Mesenteric fat pad (tissue), 1 donor: ENCODE measurements at places on chromosomes 2 and 18. TPM values are rescaled to one million over a fixed set of nuclear protein-coding genes. Genes with fewer than 3 reads are reported as not detected.

GRCh38 chr2:8587251-8587791, 94.5 kb upstream of the ID2 start:
- peak; percentile 80 for DNase-seq

DNA sequence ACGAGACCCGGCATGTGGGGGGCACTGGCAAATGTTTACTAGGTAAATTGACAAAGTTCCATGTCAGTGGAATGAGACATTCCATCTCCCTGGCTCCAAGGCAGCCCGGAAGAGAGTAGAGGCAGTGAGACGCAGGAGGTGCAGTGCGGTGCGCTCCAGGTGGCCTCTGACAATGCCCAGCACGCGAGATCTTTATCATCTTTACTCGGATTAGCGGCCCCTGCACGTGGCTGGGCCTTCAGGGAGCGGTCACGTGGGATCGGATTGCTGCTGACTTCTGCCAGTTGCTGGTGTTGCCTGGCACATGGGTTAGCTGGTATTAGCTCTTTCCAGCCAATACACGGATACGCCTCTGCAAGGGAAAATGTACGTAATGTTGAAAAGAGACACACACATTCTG, 151.2 kb upstream of the ALKAL2 start:
- no peak for DNase-seq

DNA sequence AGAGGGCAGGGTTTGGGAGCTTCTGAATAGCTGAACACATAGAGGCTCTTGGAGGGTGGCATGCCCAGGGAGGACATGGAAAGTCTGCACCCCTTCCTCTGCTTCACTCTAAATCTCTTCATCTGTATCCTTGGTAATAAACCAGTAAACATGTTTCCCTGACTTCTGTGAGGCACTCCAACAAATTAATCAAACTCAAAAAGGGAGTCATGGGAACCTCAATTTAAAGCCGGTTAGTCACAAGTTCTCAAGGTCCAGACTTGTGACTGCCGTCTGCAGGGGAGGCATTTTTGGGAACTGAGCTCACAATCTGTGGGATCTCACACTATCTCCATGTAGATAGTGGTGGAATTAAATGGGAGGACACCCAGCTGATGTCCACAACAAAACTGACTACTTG, 33.1 kb upstream of the STON1 start:
- DNase-seq: no peak

DNA sequence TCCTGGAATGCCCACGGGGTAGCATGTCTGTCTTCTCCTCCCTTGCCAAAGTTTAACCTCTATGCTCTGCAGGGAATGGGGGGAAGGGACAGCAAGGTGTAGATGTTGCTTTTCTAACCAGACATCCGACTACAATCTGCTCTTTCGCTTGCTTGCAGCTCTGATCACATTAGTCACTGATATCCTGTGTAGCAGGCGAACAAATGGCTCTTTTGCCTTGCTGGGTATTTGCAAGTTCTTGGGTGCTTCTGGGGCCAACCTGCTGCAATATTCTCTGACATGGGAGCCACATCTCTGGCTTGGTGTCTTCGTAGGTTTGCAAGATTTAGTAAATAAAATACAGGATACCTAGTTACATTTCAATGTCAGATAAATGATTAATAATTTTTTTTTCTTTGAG, 190.0 kb downstream of the ASB1 start:
- no peak for DNase-seq

DNA sequence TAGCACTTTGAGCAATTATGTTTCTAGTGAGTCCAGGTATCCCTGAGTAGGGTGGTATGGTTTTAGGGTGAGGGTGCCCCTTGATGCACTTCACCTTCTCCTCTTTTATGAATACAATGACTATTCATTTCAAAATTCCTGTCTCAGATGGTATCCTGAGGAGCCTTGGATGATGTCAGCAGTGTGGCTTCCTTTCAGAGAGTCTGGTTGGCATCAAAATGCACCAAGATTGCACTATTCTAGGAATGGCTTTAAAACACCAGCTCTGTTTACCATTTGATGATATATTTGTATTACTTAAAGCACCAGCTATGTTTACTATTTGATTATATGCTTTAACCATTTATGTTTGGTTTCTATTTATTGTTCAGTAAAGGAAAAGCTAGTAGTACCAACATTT, 141.0 kb downstream of the FMNL2 start:
- no peak for DNase-seq

- DNase-seq: no peak
Measured at GRCh38 chr18:64519201-64519600, 370.3 kb upstream of the LINC00305 start.

- no peak for DNase-seq
Measured at GRCh38 chr18:53984021-53984420, 240.4 kb downstream of the MBD2 start.

DNA sequence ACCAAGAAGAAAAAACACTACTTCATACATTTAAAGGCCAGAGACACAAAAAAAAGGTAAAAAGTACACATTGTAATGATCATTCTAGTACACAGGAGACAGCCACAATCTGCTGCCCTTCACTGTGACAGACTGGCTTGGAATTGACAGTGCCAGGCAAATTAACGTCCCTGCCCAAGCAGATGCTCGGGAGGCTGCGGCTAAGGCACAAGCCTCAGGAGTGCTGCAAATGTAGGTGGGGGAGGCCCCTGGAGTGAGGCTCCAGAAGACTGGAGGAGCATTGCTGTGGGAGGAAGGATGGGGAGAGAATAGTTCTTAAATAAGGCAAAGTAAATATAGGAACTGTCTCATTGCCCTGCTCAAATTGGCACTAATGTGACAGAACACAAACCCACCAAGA, 18.6 kb downstream of the ERCC3 start:
- no peak for DNase-seq

DNA sequence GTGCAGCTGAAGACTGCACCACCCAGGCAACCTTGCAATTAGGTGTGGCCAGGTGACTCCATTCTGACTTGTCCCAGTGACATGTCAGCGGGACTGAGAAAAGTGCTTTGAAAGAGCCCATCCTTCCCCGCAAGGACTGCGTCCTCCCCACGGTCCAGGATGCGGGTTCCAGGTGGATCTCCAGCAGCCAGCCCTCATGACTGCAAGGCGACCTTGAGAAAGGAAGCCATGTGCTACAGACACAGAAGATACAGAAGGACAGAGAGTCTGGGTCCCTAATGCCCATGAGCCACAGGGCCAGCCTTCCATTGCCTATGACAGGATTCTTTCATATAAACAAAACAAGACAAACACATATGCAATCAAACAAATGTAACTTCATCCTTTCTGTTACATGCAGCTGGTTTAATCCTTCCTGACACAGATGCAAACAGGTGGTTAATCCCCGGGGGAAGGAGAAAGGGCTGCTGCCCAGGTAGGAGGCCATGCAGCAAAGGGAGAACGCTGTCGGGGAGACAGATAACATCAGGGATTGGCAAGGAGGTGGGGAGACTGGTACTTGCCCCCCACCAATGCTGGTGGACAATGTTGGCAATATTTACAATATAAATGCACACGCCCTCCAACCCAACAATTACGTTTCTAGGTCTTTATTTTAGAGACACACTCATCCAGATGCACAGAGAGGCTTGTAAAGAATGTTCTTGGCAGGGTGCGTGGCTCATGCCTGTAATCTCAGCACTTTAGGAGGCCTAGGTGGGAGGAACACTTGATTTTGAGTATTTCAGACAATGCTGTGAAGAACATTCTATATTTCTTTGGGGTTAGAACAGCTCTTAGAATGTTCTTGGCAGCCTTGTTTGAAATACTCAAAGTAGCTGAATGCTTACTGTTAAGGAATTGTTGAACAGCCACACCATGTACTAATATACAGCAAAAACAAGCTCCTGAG, 64.8 kb downstream of the NCAPH start:
- DNase-seq: peak; percentile 24

- DNase-seq: no peak
Measured at GRCh38 chr2:71666094-71666474, 212.7 kb downstream of the DYSF start.

- no peak for DNase-seq
Measured at GRCh38 chr2:25964891-25965290, 17.4 kb downstream of the KIF3C start.

DNA sequence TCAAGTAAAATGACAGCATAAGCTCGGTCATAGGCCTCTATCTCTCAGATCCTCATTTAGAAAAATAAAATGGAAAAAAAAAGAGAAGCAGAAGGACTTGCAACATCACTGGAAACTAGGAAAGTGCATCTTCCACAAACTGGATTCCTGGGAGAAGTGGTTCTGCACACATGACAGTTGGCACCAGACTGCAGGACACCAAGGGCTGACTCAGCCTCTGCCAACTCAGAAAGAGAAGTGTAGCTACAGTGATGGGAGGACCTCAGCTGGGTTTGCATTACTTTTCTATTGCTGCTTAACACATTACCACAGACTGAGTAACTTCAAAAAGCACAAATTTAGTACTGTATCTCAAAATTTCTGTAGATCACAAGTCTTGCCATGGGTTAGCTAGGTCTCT, 409.5 kb upstream of the GCFC2 start:
- no peak for DNase-seq

GRCh38 chr2:187478719-187479118, 30.7 kb upstream of the CALCRL start:
- no peak for DNase-seq

DNA sequence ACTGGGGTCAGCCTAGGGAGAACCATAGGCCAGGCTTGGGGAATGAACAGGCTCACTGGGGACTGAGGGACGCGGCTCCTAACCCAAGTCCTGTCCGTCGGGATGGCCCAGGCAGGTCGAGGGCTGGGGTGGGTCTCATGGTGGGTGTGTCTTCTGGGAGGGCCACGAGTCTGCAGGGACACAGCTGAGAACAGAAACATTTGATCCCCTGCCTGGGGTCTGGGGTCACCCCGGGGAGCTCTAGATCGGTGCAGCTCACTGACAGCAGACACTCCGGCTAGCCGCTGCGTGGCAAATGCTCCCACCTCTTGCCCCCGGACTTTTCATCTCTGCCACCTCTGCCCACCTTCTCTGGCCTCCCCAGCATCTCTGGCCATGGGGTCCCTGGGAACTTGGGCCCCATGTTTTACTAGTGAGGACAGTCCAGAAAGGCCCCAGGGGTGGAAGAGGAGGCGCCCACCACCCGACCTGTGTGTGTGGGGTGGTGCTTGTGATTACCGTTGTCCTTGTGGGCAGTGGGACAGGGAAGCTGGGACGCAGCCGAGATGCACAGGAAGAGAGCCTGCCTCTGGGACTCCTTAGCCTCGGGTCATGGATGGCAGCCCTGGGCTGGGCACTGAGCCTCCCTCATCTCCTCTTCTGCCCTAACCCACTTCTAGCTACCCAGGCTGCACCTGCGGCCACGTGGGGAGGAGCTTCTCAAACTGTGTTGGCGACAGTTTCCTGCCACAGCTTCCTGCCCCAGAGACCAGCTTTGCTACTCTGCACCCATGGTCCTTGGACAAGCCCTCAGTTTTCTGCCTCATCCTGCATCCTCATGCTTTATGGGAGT, 4.9 kb downstream of the ZAP70 start:
- no peak for DNase-seq

GRCh38 chr2:182897137-182897536, 30.7 kb upstream of the FRZB start:
- no peak for DNase-seq

- peak; percentile 60 for DNase-seq
Measured at GRCh38 chr2:20621366-20622295, 29.3 kb downstream of the HS1BP3 start.

- DNase-seq: no peak
Measured at GRCh38 chr2:64379186-64379585, 74.8 kb upstream of the LGALSL start.

- no peak for DNase-seq
Measured at GRCh38 chr2:106534471-106534870, 47.3 kb downstream of the CD8B2 start.

The AGAP1 gene
- total RNA-seq: 26.5 TPM

The DNAJC5G gene
- total RNA-seq: not detected

The BZW1 gene
- 332 TPM for total RNA-seq

The SCYGR5 gene
- not detected for total RNA-seq
